ENCODE measurements at places on chromosomes 13 and 19.

DNA sequence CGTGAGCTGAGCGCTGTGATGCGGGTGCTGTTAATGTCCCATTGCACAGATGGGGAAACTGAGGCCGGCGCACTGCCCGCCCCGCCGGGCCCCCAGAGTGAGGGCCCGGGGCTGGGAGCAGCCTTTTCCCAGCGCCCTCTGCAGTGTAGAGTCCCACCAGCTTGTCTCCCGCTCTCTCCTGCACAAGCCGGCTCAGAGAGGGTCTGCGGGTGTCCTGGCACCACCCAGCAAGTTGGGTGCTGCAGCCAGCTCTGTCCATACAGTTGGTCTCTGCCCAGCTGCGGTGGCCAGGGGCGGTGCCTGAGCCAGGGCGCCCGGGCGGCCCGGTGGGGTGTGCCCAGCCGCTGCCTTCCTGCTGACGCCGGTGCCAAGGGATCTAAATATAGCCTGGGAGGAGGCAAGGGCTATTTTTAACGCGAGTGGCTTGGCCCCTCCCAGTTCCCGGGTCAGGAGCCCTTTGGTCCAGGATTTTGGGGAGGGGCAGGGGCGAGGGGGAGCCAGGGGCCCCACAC, 19.3 kb downstream of the GADD45B start:
- no peak for DNase-seq

DNA sequence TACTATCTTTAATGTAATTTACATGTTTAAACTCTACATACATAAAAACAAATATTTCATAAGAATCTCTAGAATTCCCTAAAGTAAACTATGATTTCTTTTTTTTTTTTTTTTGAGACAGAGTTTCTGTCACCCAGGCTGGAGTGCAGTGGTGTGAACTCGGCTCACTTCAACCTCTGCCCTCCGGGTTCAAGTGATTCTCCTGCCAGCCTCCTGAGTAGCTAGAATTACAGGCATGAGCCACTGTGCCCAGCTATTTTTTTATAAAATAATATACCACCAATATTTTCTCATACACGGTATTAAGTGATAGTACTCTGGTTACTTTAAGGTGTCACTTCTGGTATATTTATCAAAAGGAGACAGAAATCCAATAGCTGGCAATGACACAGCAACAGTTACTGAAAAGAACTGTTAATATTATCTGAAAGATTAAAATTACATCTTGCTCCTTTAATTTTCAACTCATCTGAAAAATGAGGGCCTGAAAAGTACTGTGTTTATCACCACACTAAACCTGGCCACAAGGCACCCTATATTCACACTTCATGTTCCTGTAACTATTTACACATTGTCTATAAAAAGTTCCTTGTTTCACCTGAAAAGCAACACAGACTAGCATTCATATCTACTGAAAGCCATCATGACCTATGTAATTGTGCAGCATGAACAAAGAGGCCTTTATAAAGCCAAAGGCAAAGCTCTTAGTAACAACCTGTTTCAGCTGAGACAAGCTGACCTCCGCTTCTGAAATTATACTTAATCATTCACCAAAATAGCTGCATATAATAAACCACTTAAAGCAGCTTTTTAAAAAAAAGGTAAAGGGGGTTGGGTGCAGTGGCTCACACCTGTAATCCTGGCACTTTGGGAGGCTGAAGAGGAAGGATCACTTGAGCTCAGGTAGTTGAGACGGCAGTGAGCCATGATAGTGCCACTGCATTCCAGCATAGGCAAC, 106.1 kb downstream of the SLC25A15 start:
- DNase-seq, result no peak

- DNase-seq, result no peak
Measured at GRCh38 chr19:45450012-45450333, 17.8 kb upstream of the FOSB start.

- no peak for DNase-seq
Measured at GRCh38 chr13:53638040-53638439, 609.4 kb downstream of the OLFM4 start.

- DNase-seq, result no peak
Measured at GRCh38 chr19:47615230-47615629, 6.3 kb downstream of the BICRA start.
